ENCODE measurements at places on chromosomes 3 and 15.

DNA sequence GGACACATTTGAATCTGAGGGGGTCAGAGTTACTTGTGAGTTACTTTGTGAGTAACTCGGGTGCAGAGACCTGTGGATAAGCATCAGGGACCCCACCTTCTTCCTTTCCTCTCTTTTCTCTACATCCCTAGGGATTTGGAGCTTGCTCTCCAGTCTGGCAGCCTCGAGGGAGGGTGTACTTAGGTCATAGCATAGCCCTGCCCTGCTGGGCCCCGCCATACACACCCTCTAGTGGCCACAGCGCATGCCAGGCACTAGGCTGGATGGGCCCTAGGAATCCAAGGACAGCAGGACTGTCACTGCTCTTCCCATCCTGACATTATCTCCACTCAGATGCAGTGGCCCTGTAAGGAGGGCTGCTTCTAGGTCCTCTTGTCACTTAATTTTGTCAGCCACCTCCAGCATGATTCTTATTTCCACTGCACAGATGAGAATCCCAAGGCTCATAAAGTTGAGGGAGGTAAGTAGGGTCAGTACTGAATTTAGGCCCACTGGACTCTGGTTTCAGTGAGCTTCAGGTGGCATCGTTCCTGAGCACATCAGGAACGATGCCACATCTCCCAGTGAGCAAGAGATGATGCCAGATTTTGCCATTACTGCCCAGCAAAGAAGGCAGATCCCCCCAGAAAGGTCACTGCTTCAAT lies 3.6 kb upstream of the SMAD6 start:
- DNase-seq, result no peak

DNA sequence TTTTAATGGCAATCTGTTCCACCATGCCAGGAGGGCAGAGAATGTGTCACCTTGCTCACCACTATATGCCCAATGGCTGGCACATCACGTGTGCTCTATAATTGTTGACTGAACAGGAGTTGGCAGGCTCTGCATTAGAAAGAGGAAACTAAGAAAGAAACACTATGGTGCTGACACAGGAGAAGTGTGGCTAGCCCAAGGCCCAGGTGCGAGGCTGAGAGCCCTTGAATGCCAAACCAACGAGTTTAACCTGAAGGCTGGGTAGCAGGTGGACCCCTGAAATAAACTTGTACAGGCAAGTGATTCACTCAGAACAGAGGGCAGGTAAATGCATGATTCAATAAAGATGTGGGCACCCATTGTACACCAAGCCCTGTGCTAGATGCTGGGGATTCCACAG lies 2.4 kb downstream of the CHCHD4 start:
- no peak for DNase-seq

- DNase-seq, result no peak
Observed at GRCh38 chr15:59301527-59301926, 71.1 kb downstream of the MYO1E start.

DNA sequence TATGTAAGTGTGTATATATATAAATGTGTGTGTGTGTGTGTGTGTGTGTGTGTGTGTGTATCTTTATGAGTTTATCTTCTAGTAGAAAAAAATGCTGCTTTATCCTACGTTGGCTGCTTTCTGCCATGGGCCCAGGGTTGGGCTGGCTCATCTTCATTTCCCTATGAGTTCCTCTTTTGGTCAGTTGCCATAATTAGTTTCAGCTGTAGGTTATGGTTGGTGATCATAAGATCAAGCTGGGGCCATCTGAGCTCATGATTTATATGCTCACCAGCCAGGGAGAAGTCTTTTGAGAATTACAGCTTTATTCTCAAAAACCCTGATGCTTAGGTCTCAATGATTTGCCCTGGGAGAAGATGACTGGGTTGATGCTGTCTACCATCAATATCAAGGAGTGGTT lies 775.8 kb upstream of the ARPP21 start:
- DNase-seq, result no peak

DNA sequence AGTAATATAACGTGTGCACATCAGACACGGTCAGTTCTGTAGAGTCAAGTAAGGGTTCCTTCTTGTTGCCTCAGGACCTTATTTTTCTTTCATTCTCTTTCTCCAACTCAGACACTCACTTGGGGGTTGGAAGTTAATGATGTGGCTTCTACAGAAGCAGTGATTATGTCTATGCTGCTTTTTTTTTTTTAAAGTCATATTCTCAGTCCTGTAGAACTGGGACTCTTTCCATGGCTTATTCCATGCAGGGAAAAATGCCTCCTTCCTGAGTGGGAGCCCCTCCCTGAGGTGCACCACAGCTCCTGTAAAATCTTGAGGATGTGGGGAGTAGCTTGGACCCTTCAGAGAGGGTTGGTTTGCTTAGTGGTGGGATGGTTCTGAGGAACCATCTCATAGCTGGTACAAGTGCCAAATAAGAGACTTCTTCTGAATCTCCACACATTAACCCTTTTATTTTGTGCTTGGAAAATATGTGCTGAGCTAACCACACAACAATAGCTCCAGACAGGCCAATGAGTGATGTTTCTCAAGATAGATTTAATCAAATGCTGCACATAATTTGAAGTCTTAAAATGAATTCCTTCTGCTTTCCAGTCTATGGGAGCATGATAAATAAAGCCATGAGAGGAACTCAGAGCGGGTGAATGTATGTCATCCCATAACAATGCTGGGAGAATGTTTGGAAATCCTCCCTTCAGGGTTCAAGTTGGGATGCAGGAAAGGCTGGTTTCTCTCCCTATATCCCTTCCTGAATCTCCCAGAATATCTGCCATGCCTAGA lies 23.3 kb upstream of the FSTL1 start:
- DNase-seq, result no peak

DNA sequence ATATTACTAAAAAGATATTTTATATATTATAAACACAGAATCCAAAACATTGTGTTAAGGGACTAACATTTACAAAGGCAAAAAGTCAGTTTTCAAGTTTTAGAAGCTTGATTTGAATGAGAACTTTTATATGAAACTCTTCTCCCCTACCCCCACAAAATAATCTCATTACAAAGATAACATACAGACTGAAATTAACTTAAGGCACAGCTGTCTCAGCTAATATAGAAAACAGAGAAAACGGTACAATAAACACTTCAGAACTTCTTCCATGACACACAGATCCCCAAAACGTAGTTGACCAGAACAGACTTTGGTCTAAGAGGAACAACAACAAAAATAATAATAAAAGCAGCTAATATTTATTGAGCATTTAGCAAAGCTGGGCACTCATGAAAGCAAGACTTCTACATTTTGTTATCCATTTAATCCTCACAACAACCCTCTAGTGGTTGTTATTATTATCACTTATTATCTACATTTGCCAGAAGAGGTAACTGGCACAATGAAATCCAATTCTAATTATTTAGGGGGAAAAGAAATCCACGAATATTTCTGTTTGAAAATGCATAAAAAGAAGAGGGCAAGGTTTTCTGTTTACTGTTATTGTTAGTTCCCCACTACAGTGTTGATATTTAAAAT lies 68.1 kb downstream of the PFN2 start:
- DNase-seq, result no peak

DNA sequence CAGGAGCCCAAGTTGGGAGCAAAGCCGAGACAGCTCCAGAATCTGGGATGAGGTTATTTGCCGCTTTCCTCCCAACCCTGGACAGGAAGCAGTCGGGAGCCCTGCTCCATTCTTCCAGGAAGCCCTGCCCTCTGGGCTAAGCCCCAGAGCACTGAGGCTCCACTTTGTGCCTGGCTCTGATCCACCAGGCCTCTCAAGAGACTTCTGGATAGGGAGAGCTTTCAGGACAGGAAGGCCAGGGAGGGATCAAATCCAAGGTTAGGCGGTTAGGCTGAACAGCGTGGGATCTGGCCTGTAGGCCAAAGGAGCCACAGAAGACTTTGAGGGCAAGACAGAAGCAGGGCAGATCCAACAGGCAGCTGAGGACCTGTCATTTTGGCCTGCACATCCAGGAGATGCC lies 835 bp downstream of the STOML1 start:
- no peak for DNase-seq

- no peak for DNase-seq
Observed at GRCh38 chr15:56950979-56951378, 32.5 kb downstream of the TCF12 start.

- no peak for DNase-seq
Observed at GRCh38 chr3:37701734-37702433, 159.8 kb upstream of the CTDSPL start.

DNA sequence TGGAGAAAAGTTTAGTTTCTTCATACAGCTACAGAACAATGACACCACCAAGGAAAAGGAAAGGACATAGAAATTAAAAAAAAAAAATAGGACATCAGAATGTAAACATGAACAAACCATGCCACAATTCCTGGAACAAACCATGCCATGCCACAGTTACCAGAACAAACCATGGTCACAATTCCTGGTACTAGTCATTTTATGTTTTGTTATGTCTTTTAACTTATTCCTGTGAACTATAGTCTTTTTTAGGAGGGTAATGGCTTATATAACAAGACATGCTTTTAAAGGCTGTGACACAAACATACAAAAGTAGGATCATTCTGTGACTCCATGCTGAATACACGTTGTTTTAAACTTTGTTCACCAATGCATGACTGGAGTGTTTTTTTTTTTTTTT lies 42.8 kb downstream of the CD47 start:
- DNase-seq, result no peak
